ENCODE measurements at places on chromosomes 4 and X. TPM values are rescaled to one million over a fixed set of nuclear protein-coding genes. Genes with fewer than 3 reads are reported as not detected.

DNA sequence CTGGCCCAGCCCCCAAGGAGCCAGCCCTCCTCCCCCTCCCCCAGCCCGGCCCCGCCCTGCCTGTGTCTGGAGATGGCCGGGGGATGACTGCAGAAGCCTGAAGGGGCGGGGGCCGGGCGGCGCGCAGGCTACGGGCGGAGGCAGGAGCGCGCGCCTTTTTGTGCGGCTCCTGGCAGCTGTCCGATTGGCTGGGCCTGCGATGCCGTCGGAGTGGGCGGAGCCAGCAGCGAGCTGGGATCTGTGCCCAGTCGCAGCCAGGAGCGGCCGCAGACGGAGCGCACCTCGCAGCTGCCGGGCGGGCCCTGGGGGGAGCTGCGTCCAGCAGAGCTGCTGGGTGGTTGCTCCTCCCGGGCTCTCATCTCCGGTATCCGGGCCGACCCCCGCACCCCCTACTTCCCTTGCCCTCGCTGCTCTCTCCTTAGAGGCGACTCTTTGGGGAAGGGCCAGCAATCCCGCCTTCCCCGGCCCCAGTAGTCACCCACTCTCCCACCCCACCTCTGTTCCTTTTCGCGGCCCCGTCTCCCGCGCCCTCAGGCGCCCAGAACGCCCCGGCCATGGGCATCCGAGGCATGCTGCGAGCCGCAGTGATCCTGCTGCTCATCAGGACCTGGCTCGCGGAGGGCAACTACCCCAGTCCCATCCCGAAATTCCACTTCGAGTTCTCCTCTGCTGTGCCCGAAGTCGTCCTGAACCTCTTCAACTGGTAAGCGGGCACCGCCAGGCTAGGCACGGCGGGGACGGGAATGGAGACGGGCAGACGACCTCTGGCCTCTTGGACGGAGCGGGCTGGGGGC, at the start of gene GABRQ:
Gene GABRQ (plus strand): TSS at position 247 of the 794 bp plus-strand sequence. CDS start 308 bp downstream, at position 555.
- H3K4me3 ChIP-seq = no peak within 1 kb of the TSS
- H3K36me3 ChIP-seq = no peaks in the 10 kb centered on the region
- peak; percentile 67 for DNase-seq
- peaks cover 18% of the 10 kb centered on the region for H3K27me3 ChIP-seq

GRCh38 chr4:17814140-17814539, 3.4 kb downstream of the NCAPG start:
- no peak overlapping the region for H3K27ac ChIP-seq
- no peaks in the 10 kb centered on the region for H3K27me3 ChIP-seq
- H3K36me3 ChIP-seq = no peaks in the 10 kb centered on the region
- no peak for DNase-seq
- peaks cover 9% of the 10 kb centered on the region for H3K4me1 ChIP-seq

DNA sequence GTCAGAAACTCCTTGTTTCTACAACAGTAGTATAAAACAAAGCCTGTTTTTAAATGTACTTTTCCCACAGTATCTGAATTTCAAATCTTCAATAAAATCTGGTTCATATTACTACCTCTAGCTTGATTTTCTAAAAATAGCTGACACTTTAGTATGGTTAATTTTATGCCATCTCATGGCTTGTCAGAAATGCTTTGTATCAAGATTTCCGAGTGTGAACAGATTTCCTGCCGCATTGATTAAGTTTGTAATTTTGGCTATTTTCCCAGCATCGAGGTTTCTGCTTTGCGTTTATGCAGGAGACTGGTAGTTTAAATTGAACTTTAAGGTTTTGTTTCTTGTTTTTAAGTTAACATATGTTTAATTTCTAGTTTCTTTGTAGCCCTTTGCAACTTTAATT, 44.2 kb downstream of the CLCN3 start:
- no peak for DNase-seq
- peaks cover 20% of the 10 kb centered on the region for H3K4me1 ChIP-seq
- no peaks in the 10 kb centered on the region for H3K27me3 ChIP-seq
- no peak overlapping the region for H3K27ac ChIP-seq
- H3K36me3 ChIP-seq = no peaks in the 10 kb centered on the region

The PDGFC gene
- 31.3 TPM for total RNA-seq
